ENCODE measurements at places on chromosomes 5 and 9.

DNA sequence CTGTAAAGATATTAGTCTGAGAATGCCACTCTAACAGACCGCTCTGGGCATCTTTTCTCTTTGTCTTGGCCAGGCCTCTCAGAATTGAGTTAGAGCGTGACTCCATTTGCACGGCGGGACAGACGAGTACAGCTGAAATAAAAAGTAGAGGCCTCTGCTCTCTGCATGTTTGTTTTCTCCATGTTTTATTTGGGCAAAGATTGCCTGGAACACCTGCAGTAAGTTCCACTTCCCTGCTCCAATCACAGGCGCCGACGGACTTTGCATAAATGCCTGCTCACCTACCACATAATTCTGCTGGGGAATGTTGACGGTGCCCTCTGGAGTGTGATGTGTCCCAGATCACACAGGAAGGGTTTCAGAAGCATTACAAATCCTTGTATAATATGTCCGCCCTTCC is 10.6 kb downstream of the SPOCK1 start:
- DNase-seq, result no peak

DNA sequence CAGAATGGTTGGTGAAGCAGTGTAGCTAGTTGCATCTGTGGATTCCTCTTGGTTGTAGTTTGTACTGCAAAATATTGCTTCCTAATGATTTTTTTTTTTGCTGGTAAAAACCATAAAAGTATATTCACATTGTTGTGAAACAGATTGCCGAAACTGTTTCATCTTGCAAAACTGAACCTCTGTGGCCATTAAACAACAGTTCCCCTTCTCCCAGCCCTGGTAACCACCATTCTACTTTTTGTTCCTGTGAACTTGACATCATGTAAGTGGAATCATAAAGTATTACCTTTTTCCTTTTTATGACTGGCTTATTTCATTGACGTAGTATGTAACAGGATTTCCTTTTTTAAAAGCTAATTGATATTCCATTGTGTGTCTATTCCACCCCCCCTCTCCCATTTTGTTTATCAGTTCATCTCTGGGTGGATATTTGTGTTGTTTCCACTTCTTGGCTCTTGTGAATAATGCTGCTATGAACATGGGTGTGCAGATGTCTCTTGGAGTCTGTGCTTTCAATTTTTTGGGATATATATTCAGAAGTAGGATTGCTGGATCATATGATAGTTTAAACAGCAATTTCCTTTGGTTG is 11.8 kb downstream of the SUB1 start:
- peak; percentile 77 for DNase-seq

- no peak for DNase-seq
These were observed 669.0 kb downstream of the PRELID2 start for GRCh38 chr5:145166110-145166509.

DNA sequence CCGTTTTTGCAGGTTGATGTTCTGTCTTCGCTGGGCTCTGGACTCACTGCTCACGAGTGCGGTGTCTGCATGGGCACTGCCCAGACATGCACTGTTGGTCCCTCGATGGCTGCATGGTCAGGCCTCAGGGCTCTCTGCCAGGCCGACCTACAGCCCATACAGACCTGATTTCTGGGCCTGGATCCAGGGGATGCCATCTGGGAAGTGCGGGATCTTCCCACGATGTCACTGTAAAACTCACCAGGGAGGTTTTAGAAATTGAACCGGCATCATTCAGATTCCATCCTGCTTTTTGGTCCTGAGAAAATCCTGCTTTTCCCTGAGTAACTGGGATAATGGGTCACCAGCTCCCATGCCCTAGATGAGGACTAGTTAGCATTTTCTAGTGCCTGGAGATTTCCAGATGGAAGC is 9.1 kb downstream of the S1PR3 start:
- DNase-seq, result no peak

DNA sequence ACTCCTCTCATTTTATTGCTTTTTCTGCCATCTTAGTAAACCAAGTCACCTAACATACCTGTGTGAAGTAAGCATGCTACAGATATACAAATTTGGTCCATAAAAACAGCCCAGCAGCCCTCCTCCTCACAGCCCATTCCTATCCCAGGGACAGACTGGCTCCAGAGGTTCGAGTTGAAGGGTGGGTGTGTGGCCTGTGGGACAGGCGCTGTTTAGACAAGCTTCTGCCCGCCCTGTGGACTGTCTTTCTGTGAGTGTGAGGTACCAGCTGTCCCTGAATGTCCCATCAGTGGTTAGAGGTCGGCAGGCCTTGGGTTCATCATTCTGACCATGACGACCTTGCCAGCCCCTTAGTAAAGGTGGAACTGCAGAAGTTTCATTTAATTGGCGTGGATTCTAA is 82.0 kb downstream of the WNK2 start:
- no peak for DNase-seq

DNA sequence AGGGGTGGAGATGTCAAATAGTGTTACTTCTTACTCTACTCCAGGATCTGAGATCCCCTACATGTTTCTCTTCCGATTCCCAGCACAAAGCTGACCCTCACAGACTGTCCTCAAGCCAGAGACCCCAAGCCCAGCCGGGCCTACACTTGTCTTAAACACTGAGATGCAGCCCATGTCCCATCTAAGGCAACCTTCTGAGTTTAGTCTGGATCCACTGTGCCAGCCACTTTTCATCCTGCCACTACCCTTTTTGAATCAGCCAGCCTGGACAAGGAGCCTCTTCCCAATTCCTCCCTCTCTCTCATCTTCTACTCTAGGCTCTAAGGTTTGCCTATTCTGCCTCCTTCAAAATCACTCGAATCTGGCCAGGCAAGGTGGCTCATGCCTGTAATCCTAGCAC is 6.2 kb upstream of the MYORG start:
- no peak for DNase-seq

GRCh38 chr5:133050521-133050920 is 1.3 kb upstream of the HSPA4 start:
- DNase-seq, result no peak

- DNase-seq, result no peak
These were observed 575.9 kb downstream of the RAB3C start for GRCh38 chr5:59158637-59159391.

- DNase-seq, result no peak
These were observed 5.2 kb downstream of the BASP1 start for GRCh38 chr5:17222664-17223063.

DNA sequence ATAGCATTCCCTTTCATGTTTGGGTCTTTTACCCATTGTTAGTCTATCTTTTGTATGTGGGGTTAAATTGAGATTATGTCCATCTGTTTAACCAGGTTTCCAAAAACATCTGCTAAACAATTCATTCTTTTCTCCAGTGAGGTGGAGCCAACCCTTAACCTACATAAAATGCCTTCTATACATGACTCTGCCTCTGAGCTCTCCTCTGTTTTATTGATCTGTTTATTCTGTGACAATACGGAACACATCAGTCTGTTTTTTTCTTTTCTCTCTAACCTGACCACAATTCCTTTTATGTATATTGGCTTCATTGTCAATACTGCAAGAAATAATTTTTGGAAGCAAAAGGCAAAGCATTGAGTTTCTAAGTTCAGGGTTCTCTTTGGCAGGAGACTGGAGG is 9.9 kb upstream of the ARL15 start:
- no peak for DNase-seq

- peak; percentile 39 for DNase-seq
These were observed 14.0 kb upstream of the TCF7 start for GRCh38 chr5:134100283-134101091.

DNA sequence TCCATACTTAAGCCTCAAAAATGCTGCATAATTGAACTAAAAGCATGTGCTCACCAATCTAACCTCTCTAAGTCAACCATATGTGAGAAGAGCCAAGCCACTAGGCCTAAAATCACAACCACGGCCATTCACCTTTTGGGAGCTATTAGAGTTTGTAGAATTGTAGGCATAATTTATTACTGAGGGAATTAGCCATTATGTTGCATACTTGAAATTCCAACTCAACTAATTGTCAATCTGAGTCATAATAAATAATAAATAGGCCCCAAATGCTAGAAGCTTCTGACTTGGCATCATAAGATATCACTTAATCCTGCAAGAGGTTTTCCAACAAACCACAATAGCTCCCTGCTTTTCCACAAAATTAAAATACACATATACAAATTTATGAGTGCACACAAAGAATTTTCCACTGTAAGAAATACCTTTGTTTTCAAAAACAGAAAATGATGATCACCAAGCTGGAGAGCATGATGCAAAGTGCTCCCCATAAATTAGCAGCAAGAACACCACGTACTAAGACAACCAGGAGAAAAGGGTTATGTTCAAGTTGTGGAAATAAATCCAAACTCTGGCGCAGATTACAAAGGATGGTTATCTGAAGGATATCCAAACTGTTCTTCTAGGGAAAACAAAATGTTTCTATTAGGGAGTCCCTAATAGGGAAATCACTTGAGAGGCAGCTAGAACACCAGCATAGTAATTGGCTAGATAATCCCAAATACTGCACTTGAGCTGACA is 250.0 kb upstream of the SLC30A5 start:
- no peak for DNase-seq

GRCh38 chr5:157047898-157048297 is 11.0 kb downstream of the HAVCR1 start:
- DNase-seq, result no peak

GRCh38 chr5:14723701-14724132 is 59.2 kb downstream of the OTULIN start:
- DNase-seq, result peak; percentile 35

GRCh38 chr9:18061856-18062255 is 412.1 kb upstream of the ADAMTSL1 start:
- DNase-seq, result peak; percentile 12

GRCh38 chr5:17282283-17283120 is 65.1 kb downstream of the BASP1 start:
- peak; percentile 77 for DNase-seq

DNA sequence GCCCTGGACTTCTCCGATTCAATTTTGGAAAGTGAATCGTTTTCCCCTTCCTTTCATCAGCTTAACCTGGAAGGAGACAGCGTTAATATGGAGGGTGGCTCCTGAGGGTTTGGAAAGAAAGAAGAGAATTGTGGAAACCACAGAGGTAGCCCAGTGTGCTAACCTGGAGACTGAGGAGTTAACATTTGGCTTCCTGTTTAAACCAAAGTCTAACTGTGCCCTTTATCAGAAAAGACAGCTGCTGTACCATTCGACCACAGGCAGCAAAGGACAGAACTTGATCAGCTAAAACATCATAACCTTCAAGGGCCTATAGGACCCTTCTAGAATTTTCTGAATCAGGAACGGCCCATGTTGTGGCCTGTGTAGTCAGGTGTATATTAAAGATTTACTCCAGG is 735 bp downstream of the IDNK start:
- no peak for DNase-seq

- DNase-seq, result no peak
These were observed 43.2 kb downstream of the ADAMTS12 start for GRCh38 chr5:33848554-33848953.

- DNase-seq, result no peak
These were observed 207.5 kb downstream of the COMMD10 start for GRCh38 chr5:116292321-116292720.

DNA sequence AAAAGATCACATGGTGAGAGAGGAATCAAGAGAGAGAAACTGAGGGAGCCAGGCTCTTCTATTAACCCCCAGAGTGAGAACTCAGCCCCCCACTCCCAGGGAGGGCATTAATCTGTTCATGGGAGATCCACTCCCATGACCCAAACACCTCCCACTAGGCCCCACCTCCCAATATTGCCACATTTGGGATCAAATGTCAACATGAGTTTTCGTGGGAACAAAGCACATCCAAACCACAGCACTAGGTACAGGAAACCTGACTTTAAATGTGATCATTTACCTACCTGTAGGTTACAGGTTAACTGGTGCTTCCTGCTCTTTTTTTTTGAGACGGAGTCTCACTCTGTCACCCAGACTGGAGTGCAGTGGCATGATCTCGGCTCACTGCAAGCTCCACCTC is 16.9 kb downstream of the NNT start:
- no peak for DNase-seq

DNA sequence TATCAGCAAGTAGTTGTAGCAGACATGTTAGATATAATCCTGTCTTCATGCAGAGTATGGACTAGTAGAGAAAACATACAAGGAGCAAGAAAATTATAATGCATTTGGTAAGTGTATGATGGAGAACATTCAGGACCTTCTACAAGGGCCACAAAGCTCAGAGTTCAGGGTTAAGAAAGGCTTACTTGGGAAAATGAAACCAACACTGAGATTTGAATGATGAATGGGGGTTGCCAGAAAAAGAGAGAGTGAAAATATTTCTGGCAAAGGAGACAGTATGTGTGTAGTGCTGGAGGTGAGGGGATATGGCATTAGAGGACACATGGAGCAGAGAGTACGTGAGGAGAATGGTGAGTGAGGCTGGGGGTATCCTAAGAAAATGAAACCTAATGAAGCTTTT is 169.8 kb upstream of the STK32A start:
- no peak for DNase-seq

DNA sequence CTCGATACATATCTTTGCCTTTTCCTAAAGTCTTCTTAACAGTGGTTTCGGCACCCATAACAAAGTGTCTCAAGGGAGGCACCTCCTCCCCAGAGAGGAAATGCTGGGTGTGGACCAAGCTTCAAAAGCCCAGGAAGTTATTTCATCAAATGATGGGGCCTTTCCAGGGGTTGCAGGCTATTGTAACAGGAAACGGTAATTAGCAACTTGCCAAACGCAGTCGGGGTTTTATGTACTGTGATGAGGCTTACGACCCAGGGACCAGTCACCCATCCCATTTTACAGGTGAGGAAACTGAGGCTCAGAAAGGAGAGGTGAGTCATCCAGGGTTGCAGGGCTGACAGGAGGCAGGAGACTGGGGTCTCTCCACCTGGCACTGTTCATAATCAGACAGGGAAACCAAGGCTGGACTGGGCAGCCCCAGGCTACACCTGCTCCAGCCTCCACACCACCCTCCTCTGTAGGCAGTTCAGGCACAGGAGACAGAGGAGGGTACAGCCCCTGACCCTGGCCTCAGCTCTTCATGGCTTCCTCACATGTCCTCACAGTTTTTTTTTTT is 30.0 kb upstream of the SUSD3 start:
- peak; percentile 83 for DNase-seq

DNA sequence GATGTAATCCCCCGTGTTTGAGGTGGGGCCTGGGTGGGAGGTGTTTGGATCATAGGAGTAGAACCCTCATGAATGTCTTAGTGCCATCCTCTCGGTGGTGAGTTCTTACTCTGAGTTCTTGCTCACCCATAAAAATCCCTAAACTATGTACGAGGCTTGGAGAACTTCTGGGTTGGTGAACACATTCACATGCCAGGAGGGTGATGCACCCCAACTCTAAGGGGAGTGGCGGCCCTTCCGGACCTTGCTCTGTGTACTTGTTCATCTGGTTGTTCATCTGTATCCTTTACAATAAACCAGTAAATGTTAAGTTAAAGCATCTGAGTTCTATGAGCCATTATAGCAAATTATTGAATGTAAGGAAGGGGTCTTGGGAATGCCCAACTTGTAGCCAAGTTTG is 36.0 kb upstream of the RIC1 start:
- DNase-seq, result no peak

Measured in inflammatory macrophage treated with lipopolysaccharide for 4 hours (primary cell).